ENCODE measurements at places on chromosomes 13 and 19.

DNA sequence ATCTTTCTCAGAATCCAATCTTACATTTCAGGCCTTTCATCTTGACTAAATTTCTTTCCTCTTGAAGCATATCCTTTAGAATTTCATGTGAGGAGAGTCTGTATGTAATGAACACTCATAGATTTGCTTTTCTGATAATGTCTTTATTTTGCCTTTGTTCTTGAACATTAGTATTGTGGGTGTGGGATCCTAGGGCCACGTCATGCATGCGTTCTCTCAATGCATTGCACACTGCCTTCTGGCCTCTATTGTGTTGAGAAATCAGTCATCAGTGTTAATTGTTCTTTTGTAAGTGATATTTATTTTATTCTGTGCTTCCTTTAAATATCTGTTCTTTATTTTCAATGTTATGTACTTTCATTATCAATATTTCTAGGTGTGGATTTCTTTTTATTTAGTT is 364.9 kb downstream of the OXGR1 start:
- DNase-seq, result no peak

- DNase-seq, result no peak
Observed at GRCh38 chr19:18646535-18647370, 9.9 kb downstream of the KLHL26 start.

DNA sequence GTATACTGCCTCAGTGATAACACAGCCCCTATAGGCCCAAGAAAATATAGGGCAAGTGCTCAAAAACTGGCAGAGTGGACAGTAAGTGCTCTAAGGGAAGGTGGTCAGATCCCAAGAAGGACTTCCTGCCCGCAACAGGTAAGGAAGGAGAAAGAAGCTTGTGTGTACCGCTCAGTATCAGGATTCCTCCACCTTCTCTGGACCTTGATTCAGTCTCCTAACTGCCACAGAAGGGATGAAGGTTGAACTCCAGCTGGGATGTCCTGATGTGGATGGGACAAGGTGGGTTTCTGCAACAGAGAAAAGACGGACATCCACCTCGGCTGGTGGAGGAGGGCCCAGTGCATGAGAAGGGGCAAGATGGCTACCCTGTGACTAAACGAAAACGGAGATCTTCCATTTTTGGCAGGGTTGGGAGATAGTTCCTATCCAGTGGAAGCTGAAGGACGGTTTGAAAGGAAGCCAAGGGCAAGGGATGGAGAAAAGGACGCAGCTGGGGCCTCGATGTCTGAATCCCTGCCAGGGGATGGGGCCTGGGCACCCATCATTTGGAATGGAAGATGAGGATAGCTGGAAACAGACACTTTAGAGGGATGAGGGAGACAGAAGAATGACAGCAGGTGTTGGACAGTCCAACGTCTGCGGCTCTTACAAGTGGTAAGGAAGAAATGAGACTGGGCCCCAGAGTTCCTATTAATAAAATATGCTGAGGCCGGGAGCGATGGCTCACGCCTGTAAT is 1.3 kb upstream of the ATF5 start:
- no peak for DNase-seq

GRCh38 chr13:61156753-61157152 is 258.9 kb downstream of the PCDH20 start:
- no peak for DNase-seq

DNA sequence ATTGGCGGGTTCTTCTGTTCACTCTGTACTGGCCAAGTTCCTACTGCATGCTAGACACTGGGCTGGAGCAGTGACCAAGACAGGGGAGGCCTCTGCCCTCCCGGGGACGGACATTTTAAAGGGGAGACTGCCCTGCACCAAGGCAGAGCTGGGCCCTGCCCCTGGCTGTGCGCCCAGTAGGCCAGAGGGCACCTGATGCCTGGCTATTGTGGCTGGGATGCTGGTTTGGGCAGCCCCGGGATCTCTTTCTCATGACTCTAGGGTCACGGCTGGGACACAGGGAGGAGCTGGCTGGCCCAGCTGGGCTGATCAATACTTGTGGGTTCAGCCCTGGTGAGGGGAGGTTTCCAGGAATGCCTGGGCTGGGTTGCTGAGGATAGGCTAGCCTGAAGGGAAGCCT is 17.7 kb downstream of the LIPE start:
- DNase-seq, result no peak

DNA sequence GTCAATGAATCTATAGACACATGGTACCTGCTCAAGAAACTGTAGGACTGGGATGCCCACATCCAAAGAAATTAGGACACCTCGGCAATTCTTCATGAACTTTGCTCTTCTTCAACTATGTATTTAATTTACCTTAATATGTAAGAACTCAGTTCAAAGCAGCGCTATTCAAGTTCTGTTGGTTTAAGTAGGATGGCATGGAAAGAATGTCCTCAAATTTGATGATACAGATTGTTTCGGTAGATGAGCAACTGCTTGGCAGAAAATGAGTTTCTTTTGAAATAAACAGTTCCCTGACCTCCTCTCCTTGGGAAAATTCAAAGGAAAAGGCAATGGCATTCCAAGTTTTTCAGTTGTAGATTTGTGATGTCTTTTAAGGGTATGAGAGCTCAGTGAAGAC is 36.7 kb downstream of the FGF9 start:
- DNase-seq, result no peak

GRCh38 chr19:13018035-13018914 is 23.0 kb downstream of the NFIX start:
- no peak for DNase-seq

- peak; percentile 5 for DNase-seq
Observed at GRCh38 chr13:34943436-34944273, 1.6 kb downstream of the NBEA start.

DNA sequence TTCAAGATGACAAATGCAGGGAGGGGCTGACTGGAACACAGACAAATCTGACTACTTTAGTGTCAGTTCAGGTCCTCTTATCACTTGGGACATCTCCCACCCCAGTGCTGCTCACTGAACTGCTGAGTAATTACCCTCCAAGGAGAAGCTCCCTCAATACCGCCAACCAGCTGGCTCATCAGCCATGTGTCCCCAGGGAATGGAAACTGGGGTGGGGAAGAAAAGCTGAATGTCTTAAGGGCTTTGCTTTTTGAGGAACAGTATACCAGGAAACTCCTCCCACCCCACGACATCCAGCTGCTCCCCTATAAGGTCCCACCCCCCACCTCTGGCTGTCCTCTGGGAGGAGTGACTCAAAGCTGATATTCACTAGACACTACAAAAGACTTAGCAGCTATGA is 2.0 kb downstream of the ZNF823 start:
- peak; percentile 46 for DNase-seq

- no peak for DNase-seq
Observed at GRCh38 chr19:4120559-4121272, 3.2 kb downstream of the MAP2K2 start.

DNA sequence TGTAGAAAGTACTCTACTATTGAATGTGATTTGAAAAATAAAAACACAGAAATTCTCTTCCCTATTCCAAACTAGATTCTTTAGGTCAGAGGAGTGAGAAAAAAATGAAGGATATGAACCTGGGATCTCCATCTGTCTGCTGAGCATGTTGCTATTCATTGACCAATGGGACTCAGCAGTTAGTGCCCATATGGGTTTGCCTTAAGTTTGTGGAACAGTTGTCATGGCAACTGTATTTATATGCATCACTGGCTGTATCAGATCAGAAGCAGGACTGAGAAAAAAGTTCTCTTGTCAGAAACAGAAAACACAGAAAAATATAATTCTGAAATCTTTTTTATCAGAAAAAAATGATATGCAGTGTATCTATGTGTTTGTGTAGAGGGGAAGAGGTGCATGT is 73.3 kb upstream of the ATXN8OS start:
- DNase-seq, result no peak

DNA sequence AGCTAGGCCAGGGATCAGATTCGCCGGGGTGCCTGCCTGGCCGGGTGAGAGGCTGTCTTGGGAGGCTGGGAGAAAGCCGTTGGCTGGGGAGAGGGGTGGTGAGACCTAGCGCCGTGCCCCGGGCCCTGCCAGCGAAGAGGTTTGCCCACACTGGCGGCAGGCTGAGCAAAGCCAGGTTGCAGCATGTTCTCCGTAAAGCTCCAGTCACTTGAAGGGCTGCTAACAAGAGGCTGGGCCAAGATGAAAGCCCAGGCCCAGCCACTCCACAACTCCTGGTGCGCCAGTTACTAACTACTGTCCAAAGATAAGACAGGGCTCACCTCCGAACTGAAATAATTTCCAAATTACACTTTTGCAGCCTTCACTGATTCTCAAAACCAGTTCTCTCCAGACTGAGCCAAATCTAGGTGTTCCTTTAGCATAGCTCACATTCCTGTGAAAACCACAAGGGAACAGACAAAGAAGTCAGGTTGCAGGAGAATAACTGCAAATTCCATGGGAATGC is 16.3 kb downstream of the ELAVL1 start:
- no peak for DNase-seq

DNA sequence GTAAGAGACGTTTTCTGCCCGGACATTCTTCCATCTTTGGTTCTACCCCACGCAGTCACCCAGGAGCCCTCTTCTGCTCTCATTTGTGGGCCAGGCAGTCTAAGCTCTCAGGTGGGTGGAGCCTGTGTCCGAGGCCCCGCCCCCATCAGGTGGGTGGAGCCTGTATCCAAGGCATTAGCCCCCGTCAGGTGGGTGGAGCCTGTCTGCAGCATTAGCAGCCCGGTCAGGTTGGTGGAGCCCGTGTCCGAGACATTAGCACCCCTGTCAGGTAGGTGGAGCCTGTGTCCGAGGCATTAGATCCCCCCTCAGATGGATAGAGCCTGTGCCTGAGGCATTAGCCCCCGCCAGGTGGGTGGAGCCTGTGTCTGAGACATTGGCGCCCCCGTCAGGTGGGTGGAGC is 45.5 kb upstream of the C13orf46 start:
- DNase-seq, result peak; percentile 17

DNA sequence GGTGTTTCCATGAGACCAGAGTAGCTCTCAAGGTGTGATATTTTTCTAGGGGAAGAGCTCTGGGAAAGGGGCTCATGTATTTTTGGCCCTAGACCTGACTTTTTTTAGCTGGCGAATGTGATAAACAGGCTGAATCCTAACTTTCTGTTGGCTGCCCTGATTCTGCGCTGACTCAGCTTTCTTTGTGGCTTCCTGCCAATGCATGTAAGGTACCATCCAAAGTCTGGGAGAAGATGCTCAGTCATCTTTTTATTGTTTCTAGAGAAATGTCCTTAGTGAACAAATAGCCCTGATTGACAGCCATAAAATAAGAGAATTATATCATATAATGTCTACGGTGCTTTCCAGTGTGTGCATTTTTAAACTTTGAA is 113.6 kb upstream of the MBNL2 start:
- DNase-seq, result no peak

- DNase-seq, result no peak
Observed at GRCh38 chr13:28640861-28641599, 17.9 kb upstream of the POMP start.

DNA sequence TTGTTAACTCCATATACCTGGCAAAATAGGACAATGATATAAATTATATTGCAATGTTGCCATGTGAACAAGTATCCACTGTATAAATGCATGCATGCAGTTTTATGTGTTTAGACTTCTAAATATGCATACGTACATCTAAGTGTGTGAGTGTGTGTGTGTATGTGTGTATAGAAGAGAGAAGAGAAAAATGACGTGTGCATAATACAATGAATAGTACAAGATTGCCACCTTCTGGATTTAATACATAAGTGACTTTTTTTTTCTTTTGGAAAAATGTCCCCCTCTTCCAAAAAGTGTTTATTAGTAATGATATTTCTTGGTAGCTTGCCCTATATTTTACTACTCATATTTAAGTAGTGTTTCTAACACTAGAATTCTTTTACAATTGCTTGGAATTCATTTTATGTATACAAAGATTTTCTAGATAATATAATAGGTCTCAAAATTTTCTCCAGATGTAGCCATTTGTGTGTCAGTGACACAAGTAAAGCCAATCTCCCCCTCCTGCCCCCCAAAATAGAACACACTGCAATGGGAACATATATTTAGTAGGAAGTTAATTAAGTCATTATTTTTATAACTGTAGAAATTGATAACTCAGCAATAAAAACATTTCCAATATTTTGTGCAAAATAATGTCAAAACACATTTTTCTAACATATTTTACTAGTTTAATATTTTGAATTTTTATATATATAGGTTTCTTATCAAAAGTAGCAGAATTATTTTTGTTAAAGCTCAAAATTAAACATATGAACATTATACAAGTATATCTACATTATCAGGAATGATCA is 783.3 kb upstream of the ATXN8OS start:
- DNase-seq, result no peak

All from SJCRH30 (cell line).